CD4-positive, alpha-beta T cell treated with Interleukin-4 for 1 hour (primary cell): ENCODE measurements at places on chromosomes 7 and 10.

DNA sequence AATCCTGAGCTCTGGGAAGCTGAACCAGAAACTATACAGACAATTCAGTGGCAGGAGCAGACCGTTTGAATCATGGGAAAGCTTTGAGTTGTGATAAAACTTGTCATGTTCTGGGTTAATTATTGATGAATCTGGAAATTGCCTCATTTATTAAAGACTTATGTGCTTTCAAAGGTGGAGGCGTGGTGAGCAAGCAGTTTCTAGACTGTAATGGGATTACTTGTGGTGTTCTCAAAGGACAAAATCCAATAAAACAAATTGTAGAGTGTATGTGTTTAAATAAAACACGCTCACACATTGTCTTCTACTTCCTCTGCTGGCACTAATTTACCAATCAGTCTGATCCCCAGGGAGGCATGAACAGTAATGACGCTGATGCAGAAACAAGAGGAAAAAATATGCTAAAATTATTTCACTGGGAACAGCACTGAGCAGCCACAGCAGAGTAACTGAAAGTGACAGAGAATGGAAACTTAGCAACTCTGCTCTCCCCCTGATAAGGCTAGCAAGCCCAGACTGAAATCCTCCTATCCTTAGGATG lies 25.1 kb downstream of the PARD3 start:
- no peak for DNase-seq

DNA sequence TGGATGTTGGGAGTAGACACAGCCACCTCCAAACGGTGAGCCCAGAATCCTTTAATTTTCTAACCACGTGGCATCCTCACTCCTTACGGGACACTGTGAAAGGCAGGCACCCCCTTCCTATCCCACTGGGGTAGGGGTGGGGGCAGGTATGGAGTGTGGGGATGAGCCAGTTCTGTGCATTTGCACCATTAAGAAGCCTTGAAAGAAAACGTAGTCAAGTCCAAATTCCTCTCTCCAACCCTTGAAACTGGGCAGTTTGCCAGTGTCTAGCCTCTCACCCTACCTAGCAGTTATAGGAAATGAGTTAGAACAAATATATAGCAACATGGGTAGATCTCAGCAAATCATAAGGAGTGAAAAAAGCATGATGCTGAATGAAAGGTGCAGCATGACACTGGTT lies 92.4 kb upstream of the LEP start:
- DNase-seq, result no peak

DNA sequence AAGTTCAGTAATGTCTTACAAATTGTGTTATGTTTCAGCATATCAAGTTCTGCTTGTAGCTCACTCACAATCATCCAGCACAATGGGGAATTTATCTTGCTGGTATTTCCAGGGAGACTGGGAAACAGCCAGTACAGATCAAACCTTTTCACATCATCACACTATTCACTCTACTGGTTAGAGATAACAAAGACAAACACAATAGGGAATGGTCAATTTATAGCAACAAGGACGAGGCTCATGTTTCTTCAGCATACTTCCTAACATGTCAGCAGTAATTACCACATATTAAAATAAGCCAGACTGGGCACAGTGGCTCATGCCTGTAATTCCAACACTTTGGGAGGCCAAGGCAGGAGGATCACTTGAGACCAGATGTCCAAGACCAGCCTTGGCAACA lies 38.3 kb downstream of the TOMM7 start:
- no peak for DNase-seq

DNA sequence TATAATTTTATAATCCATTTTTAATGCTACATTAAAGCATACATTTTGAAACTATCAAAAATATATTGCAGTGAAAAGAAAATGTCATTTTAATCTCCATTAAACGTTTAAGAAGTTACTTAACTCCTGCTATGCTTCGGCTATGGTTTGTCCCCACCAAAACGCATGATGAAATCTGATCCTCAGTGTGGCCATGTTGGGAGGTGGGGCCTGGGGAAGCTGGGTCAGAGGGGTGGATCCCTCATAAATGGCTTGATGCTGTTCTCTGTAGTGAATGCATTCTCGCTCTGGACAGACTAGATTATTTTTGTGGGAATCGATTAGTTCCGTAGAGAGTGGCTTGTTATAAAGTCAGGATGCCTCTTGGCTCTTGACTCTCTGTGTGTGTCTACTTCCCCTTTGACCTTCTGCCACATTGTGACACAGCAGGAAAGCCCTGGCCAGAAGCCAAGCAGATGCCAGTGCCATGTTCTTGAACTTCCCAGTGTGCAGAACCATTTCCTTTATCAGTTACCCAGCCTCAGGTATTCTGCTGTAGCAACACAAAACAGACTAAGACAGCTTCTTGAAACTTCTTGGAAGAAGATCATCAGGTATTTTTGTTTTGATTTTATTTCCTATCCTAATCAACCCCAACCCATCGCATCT lies 77.8 kb downstream of the TCERG1L start:
- DNase-seq, result no peak

DNA sequence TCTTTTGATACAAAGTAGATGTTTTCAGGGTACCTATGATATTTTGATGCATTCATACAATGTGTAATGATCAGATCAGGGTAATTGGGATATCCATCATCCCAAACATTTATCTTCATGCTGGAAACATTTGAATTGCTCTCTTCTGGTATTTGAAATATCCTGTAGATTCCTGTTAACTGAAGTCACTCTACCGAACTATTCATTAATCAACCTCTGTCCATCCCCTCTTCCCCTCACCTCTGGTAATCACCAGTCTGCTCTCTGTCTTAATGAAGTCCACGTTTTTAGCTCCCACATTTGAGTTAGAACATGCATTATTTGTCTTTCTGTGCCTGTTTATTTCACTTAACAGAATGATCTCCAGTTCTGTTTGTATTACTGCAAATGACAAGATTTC lies 11.3 kb downstream of the MTG1 start:
- no peak for DNase-seq

GRCh38 chr10:133267829-133268228 lies 8.8 kb downstream of the ADAM8 start:
- no peak for DNase-seq

- no peak for DNase-seq
These were observed 104.0 kb downstream of the BAMBI start for GRCh38 chr10:28781296-28781695.

- DNase-seq, result no peak
These were observed 94.2 kb upstream of the PHYHIPL start for GRCh38 chr10:59082249-59082648.

DNA sequence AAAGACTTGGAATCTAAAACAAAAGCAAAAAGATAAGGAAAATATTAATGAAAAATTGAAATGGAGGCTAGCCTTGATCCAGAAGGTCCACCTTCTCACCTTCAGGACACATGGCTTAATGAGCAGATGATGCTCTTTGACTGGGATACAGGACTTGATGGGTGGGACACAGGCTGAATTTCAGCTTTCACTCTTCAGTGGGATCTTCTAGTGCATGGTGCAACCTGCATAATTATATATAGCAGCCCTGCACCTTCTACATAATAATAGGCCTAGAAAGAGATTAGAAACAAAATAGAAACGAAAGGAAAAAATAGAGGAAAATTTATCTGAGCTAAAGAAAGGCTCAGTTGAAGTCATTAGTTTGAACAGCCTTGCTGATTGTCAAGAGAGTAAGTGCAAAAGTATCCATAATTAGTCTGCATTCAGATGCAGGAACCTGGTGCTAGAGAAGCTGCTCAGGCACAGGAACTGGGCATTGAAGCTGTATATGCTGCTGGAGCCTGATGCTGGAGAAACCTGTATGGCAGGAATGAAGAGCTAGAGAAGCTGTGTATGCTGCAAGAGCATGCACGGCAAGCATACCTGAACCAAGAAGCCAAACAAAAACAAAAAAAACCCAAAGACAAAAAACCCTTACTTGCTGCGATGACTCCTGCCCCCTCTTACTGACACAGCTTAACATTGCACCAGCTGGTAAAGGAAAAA lies 19.4 kb downstream of the MKLN1 start:
- DNase-seq, result no peak

DNA sequence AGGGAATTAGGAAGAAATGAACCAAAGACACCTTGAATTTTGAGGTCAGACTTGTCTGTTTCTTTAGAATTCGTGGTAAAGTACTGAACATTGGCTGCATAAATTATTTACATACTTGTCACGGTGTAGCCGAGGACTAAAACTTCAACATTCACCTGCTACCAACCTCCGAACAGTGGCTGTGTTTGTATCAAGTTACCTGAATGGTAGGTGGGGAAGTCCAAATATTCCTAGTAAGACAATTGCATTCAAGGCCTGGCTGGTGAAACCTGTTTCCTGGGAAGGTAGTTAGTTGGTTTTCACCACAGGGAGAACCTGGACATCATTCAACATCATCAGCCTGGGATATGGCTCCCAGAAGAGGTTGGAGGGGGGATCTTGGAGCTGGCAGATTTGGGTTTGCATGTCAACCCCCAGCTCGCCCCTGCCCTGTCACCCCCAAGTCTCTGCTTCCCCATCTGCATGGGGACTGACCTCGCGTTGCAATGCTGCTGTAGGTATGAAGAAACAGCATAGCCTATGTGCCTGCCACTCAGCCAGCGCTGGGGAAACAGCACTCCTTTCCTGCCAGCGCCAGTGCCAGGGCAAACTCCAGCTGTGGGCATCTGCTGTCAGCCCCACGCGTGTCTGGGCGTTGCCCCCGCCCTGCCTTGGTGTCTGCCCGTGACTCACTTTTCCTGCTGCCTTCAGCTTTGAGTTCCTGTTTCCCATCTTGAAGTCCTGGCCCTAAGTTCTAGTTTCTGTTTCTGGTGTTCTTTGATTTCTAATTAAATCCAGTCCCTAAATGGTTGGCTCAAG lies 12.7 kb upstream of the LARP4B start:
- DNase-seq, result peak; percentile 23

DNA sequence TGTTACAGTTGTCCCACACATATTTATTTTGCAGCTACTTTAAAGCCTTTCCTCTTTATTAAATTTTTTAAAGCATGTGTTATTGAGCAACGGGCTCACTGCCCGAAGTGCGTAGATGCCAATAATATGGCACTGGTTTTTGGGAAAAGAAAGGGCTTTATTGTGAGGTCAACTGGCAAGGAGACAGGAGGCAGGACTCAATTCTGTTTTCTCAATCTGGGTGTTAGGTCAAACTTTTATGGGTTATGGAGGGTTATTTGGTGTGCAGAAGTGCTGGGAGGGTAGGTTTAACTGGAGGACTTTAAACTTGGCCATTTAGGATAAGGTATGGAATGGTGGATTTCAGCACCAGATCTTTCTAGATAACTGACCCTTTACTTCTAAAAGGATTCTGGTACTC lies 183.6 kb downstream of the LRRC4 start:
- DNase-seq, result no peak

- no peak for DNase-seq
These were observed 341.6 kb upstream of the MEOX2 start for GRCh38 chr7:16028103-16028502.

- DNase-seq, result no peak
These were observed 47.7 kb downstream of the CHN2 start for GRCh38 chr7:29242265-29242664.

DNA sequence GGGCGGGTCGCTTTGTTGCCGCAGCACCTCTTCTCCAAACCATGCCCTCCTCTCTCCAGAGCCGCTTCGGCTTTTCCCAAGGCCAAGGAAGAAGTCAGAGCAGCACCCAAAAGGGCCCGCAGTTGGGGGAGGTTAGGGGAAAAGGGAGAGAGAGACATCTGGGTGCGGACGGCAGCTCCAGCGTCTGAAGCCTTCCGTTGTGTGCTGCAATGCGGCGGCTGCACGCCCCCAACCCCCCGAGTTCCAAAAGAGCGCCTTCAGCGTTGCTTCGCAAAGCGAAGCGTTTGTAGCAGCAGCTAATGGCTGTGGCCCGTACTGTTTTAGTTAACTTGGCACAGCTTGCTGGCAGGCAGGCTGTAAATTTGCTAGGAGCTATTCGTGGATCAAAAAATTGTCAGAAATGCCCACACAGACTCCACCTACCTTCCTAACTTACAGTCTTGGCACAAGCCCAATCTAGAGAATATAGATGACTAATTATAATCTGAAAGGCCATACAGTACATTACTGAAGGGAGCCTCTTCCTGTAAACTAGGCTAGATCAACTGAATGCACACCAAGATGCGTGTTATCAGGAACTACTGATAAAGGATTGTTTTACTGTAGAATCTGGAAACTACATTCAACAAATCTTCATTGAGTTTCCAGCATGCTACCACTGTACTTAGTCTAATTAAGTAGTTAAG lies 1.1 kb upstream of the KBTBD2 start:
- peak; percentile 51 for DNase-seq

GRCh38 chr10:80272793-80273522 lies 16.5 kb downstream of the MAT1A start:
- DNase-seq, result no peak

GRCh38 chr10:49219248-49219647 lies 31.1 kb upstream of the TMEM273 start:
- no peak for DNase-seq

DNA sequence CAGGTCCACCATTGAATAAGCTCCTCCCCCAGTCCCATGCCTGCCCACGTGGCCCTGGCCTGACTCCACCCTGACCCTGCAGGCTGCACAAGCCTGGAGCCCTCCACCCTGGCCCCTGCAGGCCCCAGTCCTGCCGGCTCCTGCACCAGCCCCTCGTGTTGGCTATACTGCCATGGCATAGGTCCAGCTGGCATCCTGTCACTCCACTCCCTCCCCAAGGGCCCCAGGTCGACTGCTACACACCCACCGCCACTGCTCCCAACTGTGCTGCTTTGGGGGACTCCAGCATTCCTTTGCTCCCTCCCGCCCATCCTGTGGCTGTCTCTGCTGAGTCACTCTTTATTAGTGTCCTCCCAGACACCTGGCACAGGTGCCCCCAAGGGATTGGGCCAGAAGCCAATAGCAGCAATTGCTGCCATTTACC lies 32.4 kb upstream of the HSPA12A start:
- DNase-seq, result no peak

GRCh38 chr7:107966711-107967110 lies 36.2 kb downstream of the LAMB1 start:
- DNase-seq, result no peak

DNA sequence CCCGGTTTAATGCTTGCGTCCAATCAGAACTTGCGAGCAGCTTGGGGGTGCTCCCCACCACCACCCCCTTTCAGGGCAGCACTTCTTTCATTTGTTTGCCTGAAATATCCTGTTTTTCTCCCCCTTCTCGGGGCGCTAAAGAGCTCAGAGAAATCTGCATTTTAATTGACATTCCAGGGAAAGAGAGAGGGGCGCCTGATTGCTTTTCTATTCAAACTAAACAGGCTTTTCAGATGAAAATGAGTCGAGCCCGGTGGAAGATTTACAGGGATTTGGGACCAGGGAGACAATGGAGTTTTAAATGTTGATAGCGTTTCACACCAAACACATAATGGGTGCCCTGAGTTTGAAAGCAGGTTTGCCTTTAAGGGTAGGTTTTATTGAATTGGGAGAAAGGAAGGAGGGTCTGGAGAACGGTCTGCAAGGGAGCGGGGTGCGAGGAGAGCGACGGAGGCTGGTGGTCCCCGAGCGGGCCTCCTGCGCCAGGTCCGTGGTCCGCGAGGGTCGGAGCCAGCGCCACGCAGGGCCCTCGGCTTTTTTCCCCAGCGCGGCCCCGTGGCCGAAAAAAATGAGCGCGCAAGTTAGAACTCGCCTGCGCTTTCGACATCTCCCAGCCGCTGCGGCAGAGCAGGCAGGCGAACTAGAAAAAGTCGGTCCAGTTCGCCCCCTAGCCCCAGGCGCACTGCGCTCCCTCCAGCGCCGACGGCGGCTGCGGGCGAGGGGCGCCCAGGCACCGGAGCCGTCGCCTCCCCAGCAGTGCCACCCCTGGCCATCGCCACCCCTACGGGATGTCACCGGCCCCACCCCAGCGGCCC lies 1.3 kb downstream of the FGFR2 start:
- no peak for DNase-seq

GRCh38 chr7:24587853-24588252 lies 14.6 kb downstream of the PALS2 start:
- DNase-seq, result peak; percentile 69

GRCh38 chr7:18128846-18129245 lies 101.2 kb upstream of the PRPS1L1 start:
- no peak for DNase-seq
